ENCODE measurements at places on chromosomes 12 and 14.

DNA sequence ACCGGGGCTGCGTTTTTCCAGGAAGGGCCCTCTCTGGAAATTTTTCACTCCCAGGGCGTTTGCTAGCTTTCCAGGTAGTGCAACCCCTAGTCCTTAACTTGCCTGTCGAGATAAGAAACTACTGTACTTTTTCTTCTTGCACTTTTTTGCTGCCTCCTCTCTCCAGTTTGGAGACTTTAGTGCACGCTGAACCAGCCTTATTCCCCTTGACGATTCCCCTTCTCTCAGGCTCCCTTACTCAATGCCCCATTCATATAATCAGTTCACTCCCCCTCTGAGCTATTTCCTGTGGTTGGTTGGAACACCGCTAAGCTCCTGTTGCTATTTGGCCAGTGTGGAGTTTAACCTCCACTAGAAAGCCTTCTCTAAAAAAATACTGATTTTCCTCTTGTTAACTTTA is 682 bp downstream of the CREBL2 start:
- peak; percentile 67 for DNase-seq

- DNase-seq: peak; percentile 96
Observed at GRCh38 chr14:68794851-68795596, 2.2 kb upstream of the ZFP36L1 start.

DNA sequence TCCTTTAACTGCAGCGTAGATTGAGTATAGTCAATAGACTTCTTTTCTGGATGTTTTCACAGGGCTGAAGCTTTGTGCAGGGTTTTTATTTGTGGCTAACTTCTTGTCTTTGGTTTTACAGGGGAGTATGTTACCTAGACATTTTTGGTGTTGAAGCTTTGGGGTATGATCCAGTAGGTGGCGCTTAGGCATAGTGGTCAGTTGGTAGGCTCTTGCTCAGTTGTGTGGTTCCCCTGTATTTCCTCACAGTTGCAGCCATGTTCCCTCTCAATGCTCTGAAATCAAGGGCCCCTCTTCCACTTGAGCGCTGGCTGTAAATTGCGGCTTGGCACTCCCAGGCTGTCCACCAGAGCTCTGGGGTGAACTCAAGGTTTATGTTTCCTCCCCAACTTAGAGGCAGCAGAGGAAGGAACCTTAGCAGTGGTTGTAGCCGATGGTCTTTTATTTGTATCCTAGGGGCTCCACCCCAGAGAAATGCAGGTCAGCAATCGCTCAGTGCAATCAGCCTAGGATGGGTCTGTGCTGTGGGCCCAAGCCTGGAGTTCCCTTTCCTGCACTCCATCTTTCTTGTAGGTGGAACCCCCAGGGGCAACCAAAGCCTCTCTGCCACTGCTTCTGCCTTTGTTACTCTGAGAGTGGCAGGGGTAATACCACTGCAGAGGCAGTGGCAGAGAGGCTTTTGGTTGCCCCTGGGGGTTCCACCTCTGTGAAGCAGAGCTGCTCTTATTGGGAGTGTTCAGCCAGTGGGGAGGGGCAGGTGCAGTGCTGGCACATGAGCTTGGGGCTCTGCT is 55.1 kb downstream of the CMAS start:
- peak; percentile 74 for DNase-seq

DNA sequence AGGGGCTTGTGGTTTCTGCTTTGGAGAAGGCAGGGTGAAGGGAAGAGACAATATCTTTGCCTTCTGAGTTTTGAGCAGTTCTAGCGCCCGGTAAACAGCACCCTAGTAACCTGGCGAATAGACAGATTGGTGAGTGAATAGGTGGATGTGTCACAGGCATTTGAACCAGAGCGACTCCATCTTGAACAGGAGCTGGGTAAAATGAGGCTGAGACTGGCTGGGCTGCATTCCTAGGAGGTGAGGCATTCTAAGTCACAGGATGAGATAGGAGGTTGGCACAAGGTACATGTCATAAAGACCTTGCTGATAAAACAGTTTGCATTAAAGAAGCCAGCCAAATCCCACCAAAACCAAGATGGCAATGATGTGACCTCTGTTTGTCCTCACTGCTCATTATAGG is 643.6 kb upstream of the TMEM132C start:
- no peak for DNase-seq

DNA sequence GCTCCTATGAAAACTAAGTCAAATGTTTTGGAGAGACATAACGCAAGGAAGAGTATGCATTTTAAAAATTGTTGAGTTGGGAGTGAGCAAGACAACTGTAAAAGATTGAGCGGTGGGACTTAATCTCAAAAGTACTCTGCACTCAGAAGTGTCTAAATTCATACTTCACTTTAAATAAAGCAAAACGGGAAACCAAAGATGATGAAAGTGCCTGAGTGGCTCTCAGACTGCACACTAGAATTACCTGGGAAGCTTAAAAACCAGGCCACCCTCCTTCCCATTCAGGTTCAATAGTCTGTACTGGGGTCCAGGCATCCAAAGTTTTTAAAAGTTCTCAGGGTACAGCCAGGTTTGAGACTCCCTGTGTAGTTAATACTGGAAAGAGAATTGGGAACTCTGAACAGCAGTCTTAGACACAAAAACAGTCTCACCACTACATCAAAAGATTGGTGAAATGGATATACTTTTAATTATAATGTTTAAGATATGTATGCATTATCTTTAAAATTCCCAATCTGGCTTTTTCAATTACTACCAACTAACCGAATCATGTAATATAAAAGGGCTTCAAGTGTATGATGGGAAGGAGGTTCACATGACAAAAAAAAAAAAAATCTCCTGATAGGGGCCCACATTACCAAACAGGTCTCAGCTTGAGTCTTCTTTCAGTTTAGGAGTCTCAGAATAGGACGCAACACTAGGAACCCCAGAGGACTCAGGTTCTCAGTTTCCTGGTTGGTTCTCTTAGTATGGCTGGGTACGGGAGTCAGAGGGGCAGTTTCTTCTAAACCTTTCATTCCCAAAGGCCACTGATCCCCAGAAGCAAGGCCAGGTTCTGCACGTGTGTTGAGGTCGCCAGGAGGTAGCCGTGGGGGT is 1.0 kb downstream of the HOMEZ start:
- DNase-seq: peak; percentile 67

DNA sequence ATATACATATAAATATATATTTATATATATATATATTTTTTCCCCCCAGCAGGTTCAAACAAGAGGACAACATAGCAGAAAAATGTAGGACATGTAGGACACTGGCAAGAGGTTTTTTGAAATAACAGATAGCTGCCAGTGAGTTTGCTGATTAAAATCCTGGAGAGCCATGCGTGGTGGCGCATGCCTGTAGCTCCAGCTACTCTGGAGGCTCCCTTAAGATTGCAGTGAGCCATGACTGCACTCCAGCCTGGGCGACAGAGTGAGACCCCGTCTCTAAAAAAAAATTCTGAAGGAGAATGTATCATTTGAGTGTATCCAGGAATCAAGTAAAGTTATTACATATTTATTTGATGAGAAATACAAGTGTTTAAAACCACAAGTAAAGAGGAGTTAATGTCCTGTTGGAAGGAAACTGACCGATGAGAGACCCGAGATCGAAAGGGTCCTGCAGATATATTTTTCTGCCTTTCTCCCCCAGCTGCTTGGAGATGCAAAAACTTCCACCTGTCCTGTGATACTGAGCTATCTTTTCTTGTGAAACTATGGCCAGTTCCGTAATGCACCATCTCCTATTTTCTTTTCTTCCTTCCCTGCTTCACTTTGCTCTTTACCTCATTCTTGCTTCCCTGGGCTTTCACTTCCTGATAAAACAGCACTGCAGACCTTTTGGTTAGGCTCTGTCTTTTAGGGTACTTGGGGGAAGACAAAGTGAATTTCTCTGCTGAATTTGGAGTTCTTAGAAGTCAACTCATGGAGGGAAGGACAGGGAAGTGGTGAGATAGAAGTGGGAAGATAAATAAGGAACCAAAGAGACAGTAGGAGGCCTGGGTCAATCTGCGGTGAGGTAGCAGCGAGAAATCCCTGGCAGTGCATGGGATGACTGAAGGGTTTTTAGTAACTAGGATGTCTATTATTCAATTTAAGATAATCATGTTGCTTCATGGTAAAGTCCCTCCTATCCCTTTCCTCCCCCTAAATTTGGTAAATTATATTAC is 41.2 kb upstream of the SLC2A13 start:
- no peak for DNase-seq

DNA sequence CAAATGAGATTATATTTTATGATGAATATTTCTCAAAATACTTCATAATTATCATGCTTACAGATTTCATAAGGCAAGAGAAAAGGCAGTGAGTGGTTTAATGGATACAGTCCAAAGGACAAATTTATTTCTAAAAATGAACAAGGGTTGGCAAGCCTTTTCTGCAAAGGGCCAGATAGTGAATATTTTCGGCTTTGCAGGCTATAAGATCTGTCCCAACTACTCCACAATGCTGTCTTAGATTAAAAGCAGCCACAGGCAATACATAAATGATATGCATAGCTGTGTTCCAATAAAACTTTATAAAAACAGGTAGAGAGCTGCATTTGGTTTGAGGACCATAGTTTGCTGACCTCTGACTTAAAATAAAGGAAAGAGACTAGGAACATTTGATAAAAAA is 42.9 kb upstream of the STK38L start:
- no peak for DNase-seq

All from adipocyte (in vitro differentiated cells).